ENCODE measurements at places on chromosomes 1 and 21. TPM values are rescaled to one million over a fixed set of nuclear protein-coding genes. Genes with fewer than 3 reads are reported as not detected.
A peak's percentile ranks its signal among the peaks of the same experiment; 100 is the strongest.

GRCh38 chr1:223133824-223134435, 9.1 kb downstream of the TLR5 start:
- peaks cover 42% of the 10 kb centered on the region for H3K4me1 ChIP-seq
- DNase-seq: peak; percentile 63
- H3K36me3 ChIP-seq: no peaks in the 10 kb centered on the region
- no peaks in the 10 kb centered on the region for H3K27me3 ChIP-seq
- H3K4me3 ChIP-seq: peak overlapping the region; percentile 51

- peak; percentile 5 for DNase-seq
- H3K27ac ChIP-seq: no peak overlapping the region
- H3K4me1 ChIP-seq: no peaks in the 10 kb centered on the region
- no peaks in the 10 kb centered on the region for H3K27me3 ChIP-seq
- no peaks in the 10 kb centered on the region for H3K36me3 ChIP-seq
These were observed 46.9 kb downstream of the HLX start for GRCh38 chr1:220926146-220926545.

DNA sequence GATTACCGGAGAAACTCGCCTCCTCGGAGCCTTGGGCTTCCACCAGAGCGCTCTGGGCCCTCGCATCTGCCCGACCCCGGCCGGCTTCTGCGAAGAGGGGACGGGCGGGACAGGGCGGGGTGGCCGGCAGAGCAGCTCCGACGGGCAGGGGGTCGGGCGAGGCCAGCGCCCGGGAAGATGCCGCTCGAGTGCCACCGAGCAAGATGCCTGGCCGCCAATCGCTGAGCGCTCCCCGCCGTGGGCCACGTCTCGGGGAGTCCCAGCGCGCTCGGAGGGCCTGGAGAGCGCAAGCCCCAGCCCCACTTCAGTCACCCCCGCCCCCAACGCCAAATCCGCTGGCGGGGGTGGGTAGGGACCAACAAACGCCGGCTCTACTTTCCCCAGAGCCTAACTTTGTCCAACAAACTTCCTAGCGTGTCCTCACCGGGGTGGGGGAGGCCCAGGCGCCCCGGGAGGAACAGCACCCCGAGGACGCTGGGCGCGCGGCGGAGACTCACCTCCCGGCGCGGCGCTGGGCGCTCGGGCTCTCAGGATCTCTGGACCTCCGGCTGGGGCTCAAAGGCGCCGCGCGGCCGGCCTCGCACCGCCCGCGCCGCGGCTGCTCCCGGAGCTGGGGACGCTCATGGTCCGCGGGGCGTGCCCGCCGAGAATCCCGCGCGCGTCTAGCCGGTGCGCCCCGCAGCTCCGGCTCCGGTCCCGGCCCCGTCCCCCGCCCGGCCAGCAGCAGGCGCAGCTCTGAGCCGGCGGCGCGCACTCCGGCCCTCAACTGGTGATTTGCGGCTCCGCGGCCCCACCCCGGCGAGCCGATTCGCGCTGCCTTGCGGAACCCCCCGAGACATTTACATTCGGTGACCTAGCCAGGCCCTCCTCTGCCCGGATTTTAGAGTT, at the start of gene BCAR3:
TSS of gene BCAR3 (minus strand) at position 737 of the 888 bp plus-strand sequence. CDS start 6,907 bp downstream, outside the sequence.
- H3K27ac ChIP-seq: peak within 1 kb of the TSS; percentile 73
- no peaks in the 10 kb centered on the region for H3K27me3 ChIP-seq
- peaks cover 17% of the 10 kb centered on the region for H3K4me1 ChIP-seq
- H3K4me3 ChIP-seq: peak within 1 kb of the TSS; percentile 78

DNA sequence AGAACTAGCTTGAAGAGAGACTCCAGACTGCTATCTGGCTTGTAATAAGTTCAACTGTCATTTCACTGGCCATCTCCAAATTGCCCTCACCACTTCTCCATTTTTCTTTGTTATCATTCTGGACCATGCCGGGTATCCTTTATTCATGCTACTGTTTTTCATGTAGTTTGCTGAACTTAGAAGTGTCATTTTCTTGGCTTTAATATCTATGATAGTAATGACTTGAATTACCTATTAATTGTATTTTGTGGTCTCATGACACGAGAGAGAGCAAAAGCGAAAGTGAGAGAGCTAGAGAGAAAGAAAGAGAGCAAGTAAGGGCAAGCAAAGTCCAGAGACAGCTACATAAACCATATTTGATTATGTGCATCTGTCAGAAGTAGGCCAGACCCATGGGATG, 184.9 kb upstream of the ATP1B1 start:
- H3K36me3 ChIP-seq: no peaks in the 10 kb centered on the region
- H3K27me3 ChIP-seq: no peaks in the 10 kb centered on the region
- no peak for DNase-seq
- H3K27ac ChIP-seq: peak overlapping the region; percentile 31

DNA sequence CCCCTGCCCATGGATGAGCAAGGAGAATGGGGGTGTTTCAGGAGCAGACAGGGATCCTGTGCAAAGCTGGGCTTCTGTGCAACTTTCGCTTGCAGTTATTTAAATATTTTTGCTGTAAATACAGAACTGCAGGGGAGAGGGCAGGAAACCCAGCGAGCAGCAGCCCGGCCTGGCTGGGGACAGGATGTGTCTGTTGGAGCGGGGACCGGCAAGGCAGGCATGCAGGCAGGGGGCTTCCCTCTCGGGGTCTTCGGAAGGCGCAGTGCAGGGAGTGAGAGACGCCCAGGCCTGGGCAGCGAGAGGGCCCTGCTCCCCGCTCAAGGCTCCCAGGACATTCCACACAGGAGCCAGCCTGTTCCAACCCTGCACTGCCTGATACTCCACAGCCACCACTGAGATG, 1.7 kb upstream of the AIRE start:
- H3K27me3 ChIP-seq: peaks cover 12% of the 10 kb centered on the region
- no peaks in the 10 kb centered on the region for H3K4me1 ChIP-seq
- no peaks in the 10 kb centered on the region for H3K36me3 ChIP-seq
- H3K27ac ChIP-seq: no peak overlapping the region

DNA sequence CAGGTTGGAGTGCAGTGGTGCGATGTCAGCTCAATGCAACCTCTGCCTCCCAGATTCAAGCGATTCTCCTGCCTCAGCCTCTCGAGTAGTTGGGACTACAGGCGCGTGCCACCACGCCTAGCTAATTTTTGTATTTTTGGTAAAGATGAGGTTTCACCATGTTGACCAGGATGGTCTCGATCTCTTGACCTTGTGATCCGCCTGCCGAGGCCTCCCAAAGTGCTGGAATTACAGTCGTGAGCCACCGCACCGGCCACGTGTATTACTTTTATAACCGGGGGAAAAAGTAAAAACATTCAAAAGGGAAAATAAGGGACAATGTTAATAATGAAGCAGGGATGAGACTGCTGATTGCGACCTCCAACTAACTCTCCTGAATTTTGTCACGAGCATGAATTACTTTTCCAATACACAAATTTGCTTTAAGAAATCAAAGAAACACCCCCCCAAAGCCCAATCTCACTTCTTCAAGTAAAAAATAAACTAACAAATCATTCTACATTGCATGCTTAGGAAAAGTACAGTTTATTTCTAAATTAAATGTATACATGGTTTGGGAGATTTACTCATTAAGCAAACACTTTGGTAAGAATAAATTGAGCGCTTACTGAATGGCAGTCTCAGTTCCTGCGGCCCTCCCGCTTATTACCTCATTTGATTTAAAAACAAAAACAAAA, 521 bp upstream of the ZBED6 start:
- H3K27me3 ChIP-seq: no peaks in the 10 kb centered on the region
- H3K36me3 ChIP-seq: no peaks in the 10 kb centered on the region
- DNase-seq: no peak
- H3K4me3 ChIP-seq: peak overlapping the region; percentile 85
- H3K27ac ChIP-seq: peak overlapping the region; percentile 99
- H3K4me1 ChIP-seq: peaks cover 39% of the 10 kb centered on the region

- peak within 1 kb of the TSS; percentile 61 for H3K27ac ChIP-seq
- no peaks in the 10 kb centered on the region for H3K36me3 ChIP-seq
- DNase-seq: no peak
- peaks cover 17% of the 10 kb centered on the region for H3K27me3 ChIP-seq
These were observed at the start of gene C2CD2 for GRCh38 chr21:41953831-41954653. Gene C2CD2 (minus strand): TSS chr21:41954018. CDS start chr21:41953648, 370 bp downstream.

GRCh38 chr1:193769651-193770050, 583.2 kb upstream of the B3GALT2 start:
- no peaks in the 10 kb centered on the region for H3K4me1 ChIP-seq
- no peak for DNase-seq
- no peaks in the 10 kb centered on the region for H3K27me3 ChIP-seq
- no peak overlapping the region for H3K4me3 ChIP-seq

GRCh38 chr1:173202424-173203145, 4.5 kb downstream of the TNFSF4 start:
- H3K27ac ChIP-seq: no peak overlapping the region
- no peaks in the 10 kb centered on the region for H3K36me3 ChIP-seq
- DNase-seq: no peak
- no peak overlapping the region for H3K4me3 ChIP-seq

GRCh38 chr1:179128520-179128919, 46.6 kb downstream of the TOR3A start:
- H3K27me3 ChIP-seq: no peaks in the 10 kb centered on the region
- H3K36me3 ChIP-seq: peaks cover 4% of the 10 kb centered on the region
- no peak overlapping the region for H3K27ac ChIP-seq
- H3K4me3 ChIP-seq: no peak overlapping the region
- H3K4me1 ChIP-seq: no peaks in the 10 kb centered on the region
- DNase-seq: no peak

DNA sequence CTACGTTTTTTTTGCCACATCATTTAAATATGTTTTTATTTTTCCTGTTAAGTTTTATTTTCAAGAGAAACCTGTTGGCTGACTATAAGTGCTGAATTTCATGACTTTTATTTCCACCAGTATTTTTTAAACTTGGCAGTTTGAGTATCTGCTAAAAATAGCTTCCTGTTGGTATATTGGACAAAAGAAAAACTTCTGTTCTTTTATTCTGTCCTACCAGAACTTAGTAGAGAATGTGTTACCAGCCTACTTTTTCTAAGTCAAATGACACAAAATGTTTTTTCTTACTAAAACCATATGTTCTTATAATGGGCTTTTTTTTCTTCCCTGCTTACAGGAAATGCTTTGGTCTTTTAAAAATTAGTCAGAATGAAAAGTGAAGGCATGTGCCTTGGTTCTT, 7.6 kb downstream of the DR1 start:
- H3K4me3 ChIP-seq: no peak overlapping the region
- H3K27me3 ChIP-seq: no peaks in the 10 kb centered on the region
- H3K4me1 ChIP-seq: peaks cover 51% of the 10 kb centered on the region
- DNase-seq: no peak

DNA sequence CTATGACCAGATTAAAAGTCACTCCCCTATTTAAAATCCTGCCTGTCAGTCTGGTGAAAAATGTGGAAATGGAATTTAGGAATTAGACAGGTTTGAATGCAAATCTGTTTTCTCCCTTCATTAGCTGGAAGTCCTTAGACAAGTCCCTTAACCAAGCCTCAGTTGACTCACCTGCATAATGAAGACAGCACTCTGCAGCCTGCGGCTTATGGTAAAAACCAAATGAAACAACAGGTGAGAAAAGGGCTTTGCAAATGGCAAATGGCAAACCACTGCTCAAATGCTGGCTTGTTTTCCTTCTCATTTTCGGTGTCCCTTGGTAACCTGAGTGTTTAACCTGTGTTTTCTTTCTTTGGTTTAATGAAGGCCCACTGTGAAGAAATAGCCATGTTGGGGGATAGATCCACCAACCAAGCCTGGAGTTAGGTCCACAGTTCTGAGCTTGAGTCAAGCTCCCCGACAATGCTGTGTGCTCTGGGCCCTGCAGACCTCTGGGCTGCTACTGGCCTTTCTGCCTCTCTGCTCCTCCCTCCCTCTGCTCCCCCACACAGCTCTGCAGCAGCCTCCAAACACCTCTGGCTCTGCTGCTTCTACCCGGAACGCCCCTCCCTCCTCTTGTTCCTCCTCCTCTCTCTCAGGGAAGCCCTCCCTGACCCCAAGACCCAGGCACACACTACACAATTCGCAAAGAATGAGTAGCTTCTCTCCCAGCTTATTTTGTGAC, 641.8 kb downstream of the MATN1 start:
- H3K36me3 ChIP-seq: no peaks in the 10 kb centered on the region
- no peak overlapping the region for H3K27ac ChIP-seq
- peaks cover 1% of the 10 kb centered on the region for H3K27me3 ChIP-seq
- no peak overlapping the region for H3K4me3 ChIP-seq

- DNase-seq: no peak
- no peaks in the 10 kb centered on the region for H3K36me3 ChIP-seq
- H3K27me3 ChIP-seq: no peaks in the 10 kb centered on the region
- no peaks in the 10 kb centered on the region for H3K4me1 ChIP-seq
- H3K27ac ChIP-seq: no peak overlapping the region
- no peak overlapping the region for H3K4me3 ChIP-seq
These were observed 17.4 kb downstream of the AIDA start for GRCh38 chr1:222694927-222695326.

- no peaks in the 10 kb centered on the region for H3K27me3 ChIP-seq
- H3K4me3 ChIP-seq: no peak overlapping the region
- no peak overlapping the region for H3K27ac ChIP-seq
- DNase-seq: no peak
These were observed 4.5 kb upstream of the ZNF644 start for GRCh38 chr1:91026320-91026719.

GRCh38 chr21:15060543-15061175, 4.1 kb downstream of the NRIP1 start:
- peaks cover 72% of the 10 kb centered on the region for H3K4me1 ChIP-seq
- H3K27ac ChIP-seq: no peak overlapping the region
- no peak overlapping the region for H3K4me3 ChIP-seq

GRCh38 chr1:243917177-243917862, 67.3 kb upstream of the AKT3 start:
- H3K36me3 ChIP-seq: no peaks in the 10 kb centered on the region
- peaks cover 16% of the 10 kb centered on the region for H3K27me3 ChIP-seq
- DNase-seq: no peak
- H3K4me3 ChIP-seq: peak overlapping the region; percentile 52

DNA sequence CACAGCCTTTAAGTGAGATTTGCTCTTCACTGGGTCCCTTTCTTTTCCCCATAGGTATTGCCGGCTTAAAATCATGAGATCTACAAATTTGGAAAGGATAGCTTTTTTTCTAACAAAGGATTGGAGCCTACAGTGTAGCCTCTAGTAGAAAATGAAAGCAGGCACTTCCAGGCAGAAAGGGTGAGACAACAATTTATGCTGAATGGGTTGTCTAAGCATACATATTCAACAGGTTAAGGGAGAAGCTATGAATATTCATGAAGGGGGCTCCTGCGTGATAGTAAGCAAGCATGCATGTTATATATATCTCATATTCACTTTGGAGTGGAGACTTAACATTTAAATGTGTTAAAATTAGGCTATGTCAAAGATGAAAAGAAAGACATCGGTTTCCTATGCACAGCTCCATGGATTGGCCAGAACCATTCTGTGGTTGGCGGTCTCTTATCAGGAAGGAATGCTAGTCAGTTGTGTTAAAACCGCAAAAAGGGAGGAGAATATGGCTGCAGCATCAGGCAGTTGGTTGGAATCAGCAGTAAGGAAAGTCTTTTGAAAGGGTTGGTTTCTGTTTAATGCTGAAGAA, 66.0 kb downstream of the VCAM1 start:
- no peak for DNase-seq
- no peak overlapping the region for H3K4me3 ChIP-seq
- no peaks in the 10 kb centered on the region for H3K27me3 ChIP-seq
- H3K36me3 ChIP-seq: no peaks in the 10 kb centered on the region
- no peaks in the 10 kb centered on the region for H3K4me1 ChIP-seq

The ARPC5 gene
- total RNA-seq: 10.8 TPM

The CACNA1S gene
- total RNA-seq: 78.5 TPM

The LCE1D gene
- total RNA-seq: not detected

The PPIAL4G gene
- total RNA-seq: not detected

The CD48 gene
- total RNA-seq: 1.3 TPM

The NBPF20 gene
- total RNA-seq: 0.62 TPM

The SPRR1B gene
- total RNA-seq: not detected

The LPAR3 gene
- not detected for total RNA-seq

The NBPF10 gene
- total RNA-seq: 4.0 TPM

The THBS3 gene
- 4.6 TPM for total RNA-seq

The AJAP1 gene
- total RNA-seq: 0.18 TPM

The C1orf94 gene
- total RNA-seq: not detected

The DNAJC28 gene
- total RNA-seq: 3.1 TPM

Data from gastrocnemius medialis (tissue), 4 donors.